ENCODE measurements at places on chromosomes 5 and 9.

DNA sequence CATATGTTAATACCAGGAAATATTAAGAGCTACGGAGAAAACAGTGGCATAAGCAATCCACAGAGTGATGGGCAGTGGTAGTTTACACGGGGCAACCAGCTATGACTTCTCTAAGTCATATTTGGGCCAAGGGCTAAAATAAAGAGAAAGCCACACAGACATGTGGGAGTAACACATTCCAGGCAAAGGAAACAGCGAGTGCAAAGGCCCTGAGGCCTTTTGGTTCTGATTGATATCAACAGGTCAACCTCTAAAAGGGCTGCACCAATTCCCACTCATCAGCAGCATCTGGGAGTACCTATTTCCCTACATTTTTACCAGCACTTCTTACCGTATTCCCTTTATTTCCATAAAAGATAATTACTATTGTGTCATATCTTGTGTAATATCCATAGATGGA, 173.4 kb downstream of the SPOCK1 start:
- DNase-seq: no peak

- DNase-seq: no peak
Measured at GRCh38 chr9:130450344-130451003, 5.7 kb downstream of the ASS1 start.

DNA sequence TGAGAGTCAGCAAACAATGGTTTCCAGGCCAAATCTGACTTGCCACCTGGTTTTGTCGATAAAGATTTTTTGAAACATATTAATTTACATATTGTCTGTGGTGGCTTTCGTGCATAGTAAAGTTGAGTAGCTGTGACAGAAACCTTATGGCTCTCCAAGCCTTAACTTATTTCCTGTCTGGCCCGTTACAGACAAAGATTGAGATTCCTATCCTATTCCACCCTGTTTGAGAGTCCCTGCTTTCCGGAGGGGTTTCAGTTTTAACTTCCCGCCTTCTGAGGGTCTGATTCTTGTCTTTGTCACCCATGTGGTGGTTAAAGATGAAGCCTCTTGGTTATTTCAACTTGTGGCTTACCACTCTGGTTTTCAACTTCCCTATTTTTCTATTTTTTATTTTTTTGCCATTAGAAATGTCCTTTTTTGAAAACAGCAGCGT, 11.4 kb downstream of the OTULIN start:
- DNase-seq: no peak

GRCh38 chr5:2507611-2508010, 243.9 kb downstream of the IRX2 start:
- DNase-seq: no peak

All from GM04504 (cell line).